Activated naive CD4-positive, alpha-beta T cell treated with anti-CD3 and anti-CD28 coated beads for 36 hours (primary cell): ENCODE measurements at places on chromosomes 13 and 19. TPM values are rescaled to one million over a fixed set of nuclear protein-coding genes. Genes with fewer than 3 reads are reported as not detected.
A peak's percentile ranks its signal among the peaks of the same experiment; 100 is the strongest.

Gene SMIM44
- total RNA-seq, result not detected

Gene ZNF534
- not detected for total RNA-seq

Gene ONECUT3
- total RNA-seq, result not detected

Gene CAPN12
- total RNA-seq, result 1.9 TPM

Gene SULT2B1
- not detected for total RNA-seq

Gene GPR12
- not detected for total RNA-seq

Gene CGB8
- total RNA-seq, result not detected

Gene CYP2F1
- total RNA-seq, result not detected

Gene PPM1N
- 2.5 TPM for total RNA-seq

Gene PDX1
- total RNA-seq, result not detected

Gene C19orf33
- total RNA-seq, result not detected

GRCh38 chr19:44738603-44739558 lies 9.6 kb upstream of the BCL3 start:
- no peak for DNase-seq
- H3K27me3 ChIP-seq, result no peaks in the 10 kb centered on the region
- H3K4me3 ChIP-seq, result no peak overlapping the region
- no peak overlapping the region for H3K27ac ChIP-seq
- no peaks in the 10 kb centered on the region for H3K36me3 ChIP-seq

- H3K36me3 ChIP-seq, result peaks cover 2% of the 10 kb centered on the region
- H3K27ac ChIP-seq, result no peak overlapping the region
- no peak overlapping the region for H3K4me3 ChIP-seq
- no peaks in the 10 kb centered on the region for H3K27me3 ChIP-seq
Observed at GRCh38 chr19:3788996-3789778, 3.0 kb upstream of the MATK start.

DNA sequence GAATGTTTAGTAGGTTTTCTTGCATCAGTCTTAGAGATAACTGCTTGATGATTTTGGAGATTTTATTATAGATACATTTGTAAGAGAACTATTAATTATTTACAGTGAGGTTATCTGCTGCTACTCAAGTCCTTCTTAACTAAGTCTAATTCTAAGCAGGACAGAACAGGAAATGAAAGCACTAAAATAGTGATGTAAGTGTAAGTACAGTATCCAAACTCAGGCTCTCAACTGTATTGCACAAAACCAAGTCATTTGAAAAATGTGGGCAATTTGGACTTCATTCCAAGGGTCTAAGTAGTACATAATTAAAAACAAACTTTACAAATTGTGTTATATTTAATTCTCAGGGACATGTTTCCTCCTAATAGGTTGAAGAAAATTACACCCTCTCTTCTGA lies 417.1 kb downstream of the ITGBL1 start:
- H3K27me3 ChIP-seq, result peaks cover 4% of the 10 kb centered on the region
- no peak for DNase-seq
- no peak overlapping the region for H3K4me3 ChIP-seq
- H3K36me3 ChIP-seq, result no peaks in the 10 kb centered on the region
- H3K27ac ChIP-seq, result no peak overlapping the region

GRCh38 chr13:31764556-31764955 lies 25.2 kb downstream of the RXFP2 start:
- no peak for DNase-seq
- no peak overlapping the region for H3K4me3 ChIP-seq
- no peak overlapping the region for H3K27ac ChIP-seq
- H3K27me3 ChIP-seq, result peaks cover 3% of the 10 kb centered on the region
- no peaks in the 10 kb centered on the region for H3K4me1 ChIP-seq

- peak; percentile 84 for DNase-seq
- H3K4me1 ChIP-seq, result peaks cover 3% of the 10 kb centered on the region
- H3K36me3 ChIP-seq, result peaks cover 11% of the 10 kb centered on the region
- no peak overlapping the region for H3K4me3 ChIP-seq
- peak overlapping the region; percentile 3 for H3K27ac ChIP-seq
Observed at GRCh38 chr13:29508130-29508875, 87.2 kb downstream of the SLC7A1 start.

DNA sequence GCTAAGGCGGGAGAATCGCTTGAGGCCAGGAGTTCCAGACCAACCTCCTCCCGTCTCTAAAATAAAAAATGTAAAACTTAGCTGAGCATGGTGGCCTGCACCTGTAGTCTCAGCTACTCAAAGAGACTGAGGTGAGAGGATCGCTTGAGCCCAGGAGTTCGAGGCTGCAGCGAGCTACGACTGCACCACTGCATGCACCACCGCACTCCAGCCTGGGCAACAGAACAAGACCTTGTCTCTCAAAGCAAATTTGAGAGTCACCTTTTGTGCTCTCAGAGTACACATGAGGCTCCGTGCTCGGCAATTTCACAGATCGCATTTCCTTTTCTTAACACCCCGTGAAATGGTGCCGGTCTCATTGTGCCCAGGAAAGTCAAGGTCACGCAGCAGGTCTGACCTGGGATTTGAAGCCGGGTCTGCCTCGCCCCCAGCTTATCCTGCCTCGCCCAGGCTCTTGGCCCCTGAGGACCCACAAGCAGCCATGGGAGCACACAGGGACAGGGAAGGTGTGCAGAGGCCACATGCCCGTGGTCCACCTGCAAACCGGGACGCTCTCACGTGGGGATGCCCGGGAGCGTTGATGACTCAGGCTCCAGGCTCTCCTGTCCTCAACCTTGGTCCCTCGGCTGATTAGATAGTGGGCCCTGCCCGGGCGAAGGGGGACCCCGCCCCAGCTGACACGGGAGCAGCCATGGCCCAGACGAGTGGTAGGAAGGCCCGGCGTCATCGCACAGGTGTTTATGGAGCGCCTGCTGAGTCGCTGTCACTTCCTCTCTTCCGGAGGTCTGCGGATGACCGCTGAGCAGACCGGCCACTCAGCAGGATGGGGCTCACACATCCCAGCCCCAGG lies 1.1 kb upstream of the SMIM24 start:
- no peak for DNase-seq
- no peaks in the 10 kb centered on the region for H3K36me3 ChIP-seq
- H3K4me3 ChIP-seq, result no peak overlapping the region
- peaks cover 9% of the 10 kb centered on the region for H3K4me1 ChIP-seq
- H3K27ac ChIP-seq, result no peak overlapping the region

DNA sequence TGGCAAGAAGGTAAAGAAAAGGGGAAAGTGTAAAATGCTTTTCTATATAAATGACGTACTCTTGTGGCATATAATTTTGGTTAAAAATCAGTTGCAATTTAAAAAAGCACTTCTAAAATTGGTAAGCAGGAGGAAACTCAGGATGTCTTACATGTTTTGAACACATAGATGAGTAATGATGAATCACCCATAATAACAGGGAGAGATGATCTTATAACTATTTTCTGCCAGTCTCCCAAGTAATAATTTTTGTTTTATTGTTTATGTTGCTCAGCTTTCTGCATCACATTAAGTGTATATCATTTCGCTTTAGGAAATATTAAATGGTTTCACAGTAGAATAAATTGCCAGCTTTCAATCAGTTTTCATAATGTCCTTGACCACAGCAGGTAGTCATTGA lies 1430.7 kb upstream of the PCDH20 start:
- no peaks in the 10 kb centered on the region for H3K4me1 ChIP-seq
- H3K36me3 ChIP-seq, result no peaks in the 10 kb centered on the region
- H3K27me3 ChIP-seq, result no peaks in the 10 kb centered on the region
- no peak for DNase-seq
- no peak overlapping the region for H3K4me3 ChIP-seq
- H3K27ac ChIP-seq, result no peak overlapping the region

- no peak overlapping the region for H3K4me3 ChIP-seq
- peaks cover 45% of the 10 kb centered on the region for H3K27me3 ChIP-seq
- H3K4me1 ChIP-seq, result peaks cover 9% of the 10 kb centered on the region
- DNase-seq, result no peak
- H3K27ac ChIP-seq, result no peak overlapping the region
Observed at GRCh38 chr19:51610576-51610975, 19.6 kb downstream of the SIGLEC5 start.

GRCh38 chr19:19405971-19406877 lies 749 bp downstream of the GATAD2A start:
- H3K27ac ChIP-seq, result peak overlapping the region; percentile 91
- peak; percentile 58 for DNase-seq
- peaks cover 72% of the 10 kb centered on the region for H3K4me1 ChIP-seq
- H3K36me3 ChIP-seq, result no peaks in the 10 kb centered on the region
- no peaks in the 10 kb centered on the region for H3K27me3 ChIP-seq

- H3K4me1 ChIP-seq, result no peaks in the 10 kb centered on the region
- DNase-seq, result no peak
- H3K4me3 ChIP-seq, result no peak overlapping the region
- H3K27ac ChIP-seq, result no peak overlapping the region
- no peaks in the 10 kb centered on the region for H3K36me3 ChIP-seq
- H3K27me3 ChIP-seq, result no peaks in the 10 kb centered on the region
Observed at GRCh38 chr13:96381681-96382080, 291.8 kb downstream of the HS6ST3 start.

GRCh38 chr19:34213283-34213682 lies 41.0 kb downstream of the LSM14A start:
- H3K27ac ChIP-seq, result no peak overlapping the region
- peaks cover 27% of the 10 kb centered on the region for H3K4me1 ChIP-seq
- no peak overlapping the region for H3K4me3 ChIP-seq
- H3K27me3 ChIP-seq, result no peaks in the 10 kb centered on the region

DNA sequence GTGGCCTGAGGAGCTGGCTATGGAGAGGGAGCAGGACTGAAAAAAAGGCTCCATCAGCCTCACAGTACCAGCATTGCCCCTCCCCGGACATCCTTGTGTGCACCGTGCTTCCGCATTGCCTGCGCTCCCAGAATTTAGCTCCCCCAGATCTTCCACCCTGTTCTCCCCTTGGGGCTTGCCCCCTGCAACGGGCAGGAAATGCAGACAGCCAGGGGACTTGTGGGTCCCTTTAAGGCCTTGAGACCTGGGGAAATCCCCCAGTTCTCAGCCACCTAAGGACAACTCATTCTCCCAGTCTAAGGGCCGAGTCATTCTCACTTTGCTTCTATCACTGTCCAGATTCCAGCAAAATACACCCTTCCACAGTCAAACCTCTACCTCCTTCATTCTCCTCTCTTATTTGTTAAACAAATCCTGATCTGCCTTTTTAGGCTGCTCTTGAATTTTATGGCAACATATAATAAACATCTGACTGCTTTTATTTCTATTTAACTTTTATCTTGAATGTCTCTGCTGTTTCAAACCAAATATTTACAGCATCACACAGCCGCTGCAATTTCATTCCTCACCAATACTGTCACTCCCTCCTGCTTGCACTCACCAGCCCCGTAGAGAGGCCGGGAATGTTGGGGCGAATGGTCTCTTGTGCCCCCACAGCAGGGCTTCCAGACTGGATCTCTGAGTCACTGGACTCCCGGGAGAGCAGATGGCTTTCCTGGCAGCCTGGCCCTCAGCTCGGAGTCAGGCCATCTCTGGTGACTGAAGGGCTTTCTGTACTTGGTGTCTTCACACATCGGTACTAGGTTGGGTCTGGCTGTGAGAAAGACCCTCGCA lies 221.9 kb downstream of the TSHZ3 start:
- no peaks in the 10 kb centered on the region for H3K36me3 ChIP-seq
- peaks cover 4% of the 10 kb centered on the region for H3K4me1 ChIP-seq
- DNase-seq, result no peak
- no peak overlapping the region for H3K27ac ChIP-seq

GRCh38 chr19:46812977-46813838 lies 24.8 kb upstream of the SLC1A5 start:
- no peaks in the 10 kb centered on the region for H3K4me1 ChIP-seq
- no peaks in the 10 kb centered on the region for H3K27me3 ChIP-seq
- no peaks in the 10 kb centered on the region for H3K36me3 ChIP-seq
- H3K27ac ChIP-seq, result no peak overlapping the region
- H3K4me3 ChIP-seq, result no peak overlapping the region

GRCh38 chr19:3357992-3358688 lies 8.2 kb upstream of the NFIC start:
- peak overlapping the region; percentile 66 for H3K4me3 ChIP-seq
- peaks cover 32% of the 10 kb centered on the region for H3K4me1 ChIP-seq
- no peaks in the 10 kb centered on the region for H3K36me3 ChIP-seq
- H3K27ac ChIP-seq, result peak overlapping the region; percentile 61

- no peak for DNase-seq
- no peak overlapping the region for H3K4me3 ChIP-seq
- H3K27ac ChIP-seq, result no peak overlapping the region
- no peaks in the 10 kb centered on the region for H3K36me3 ChIP-seq
- peaks cover 12% of the 10 kb centered on the region for H3K27me3 ChIP-seq
Observed at GRCh38 chr13:44045180-44045562, 165.5 kb downstream of the LACC1 start.

DNA sequence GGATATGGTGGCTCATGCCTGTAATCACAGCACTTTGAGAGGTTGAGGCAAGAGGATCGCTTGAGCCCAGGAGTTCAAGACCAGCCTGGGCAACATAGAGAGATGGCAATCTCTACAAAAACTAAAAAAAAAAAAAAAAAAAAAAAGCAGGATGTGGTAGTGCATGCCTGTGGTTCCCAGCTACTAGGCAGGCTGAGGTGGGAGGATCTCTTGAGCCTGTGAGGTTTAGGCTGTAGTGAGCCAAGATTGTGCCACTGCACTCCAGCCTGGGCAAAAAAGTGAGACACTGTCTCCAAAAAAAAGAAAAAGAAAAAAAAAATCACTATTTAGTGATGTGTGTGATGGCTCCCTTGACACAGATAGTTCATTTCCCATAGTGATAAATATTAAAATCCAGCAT lies 365.0 kb upstream of the NBEA start:
- H3K27ac ChIP-seq, result no peak overlapping the region
- no peaks in the 10 kb centered on the region for H3K4me1 ChIP-seq
- H3K36me3 ChIP-seq, result no peaks in the 10 kb centered on the region
- DNase-seq, result no peak
- peaks cover 2% of the 10 kb centered on the region for H3K27me3 ChIP-seq
- no peak overlapping the region for H3K4me3 ChIP-seq

- H3K27me3 ChIP-seq, result no peaks in the 10 kb centered on the region
- H3K4me3 ChIP-seq, result no peak overlapping the region
- H3K4me1 ChIP-seq, result no peaks in the 10 kb centered on the region
- DNase-seq, result no peak
- H3K27ac ChIP-seq, result no peak overlapping the region
- H3K36me3 ChIP-seq, result no peaks in the 10 kb centered on the region
Observed at GRCh38 chr13:37364956-37365355, 233.6 kb downstream of the POSTN start.

GRCh38 chr19:37986048-37986750 lies 79.2 kb downstream of the SIPA1L3 start:
- H3K4me3 ChIP-seq, result no peak overlapping the region
- H3K27me3 ChIP-seq, result no peaks in the 10 kb centered on the region
- H3K36me3 ChIP-seq, result no peaks in the 10 kb centered on the region
- peaks cover 14% of the 10 kb centered on the region for H3K4me1 ChIP-seq
- peak overlapping the region; percentile 27 for H3K27ac ChIP-seq
- DNase-seq, result peak; percentile 12

GRCh38 chr13:45370922-45371406 lies 30.0 kb upstream of the TPT1 start:
- H3K27me3 ChIP-seq, result no peaks in the 10 kb centered on the region
- peaks cover 7% of the 10 kb centered on the region for H3K36me3 ChIP-seq
- peak; percentile 51 for DNase-seq
- no peak overlapping the region for H3K27ac ChIP-seq
- H3K4me3 ChIP-seq, result no peak overlapping the region
- H3K4me1 ChIP-seq, result peaks cover 36% of the 10 kb centered on the region

DNA sequence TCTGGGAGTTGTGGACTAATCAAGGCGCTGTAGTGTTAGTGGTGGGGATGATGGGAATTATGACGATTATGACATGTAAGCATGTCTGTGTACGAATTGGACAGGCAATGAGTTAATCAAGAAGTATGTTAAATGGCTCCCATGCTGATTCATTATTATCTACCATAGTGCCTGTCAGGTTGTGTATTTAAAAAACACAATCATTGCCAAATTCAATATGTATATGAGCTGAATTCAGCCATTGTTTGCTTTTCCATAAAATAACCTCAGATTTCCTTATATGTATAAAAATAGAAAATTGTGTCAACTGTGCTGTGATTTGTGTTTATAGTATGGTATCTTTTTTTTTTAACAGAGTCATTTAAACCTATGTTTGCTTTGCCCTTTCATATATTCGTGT lies 37.1 kb downstream of the PCCA start:
- DNase-seq, result no peak
- no peaks in the 10 kb centered on the region for H3K27me3 ChIP-seq
- no peak overlapping the region for H3K4me3 ChIP-seq
- no peak overlapping the region for H3K27ac ChIP-seq
